ENCODE measurements at places on chromosomes 16 and 17.

DNA sequence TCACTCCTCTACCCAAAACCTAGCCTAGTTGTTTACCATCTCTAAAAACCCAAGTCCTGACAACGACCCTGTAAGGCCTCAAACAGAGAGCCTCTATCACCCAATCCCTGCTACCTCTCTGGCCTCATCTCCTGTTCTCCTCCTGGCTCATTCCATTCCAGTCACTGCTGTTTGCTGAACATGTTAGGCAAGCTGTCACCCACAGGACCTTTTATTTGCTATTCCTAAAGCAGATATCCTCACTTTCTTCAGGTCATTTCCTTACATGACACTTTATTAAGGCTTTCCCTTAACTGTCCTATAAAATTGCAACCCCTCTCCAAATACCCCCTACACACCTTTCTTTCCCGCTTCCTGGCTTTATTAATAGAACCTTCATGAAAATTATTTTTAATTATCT, 85.1 kb downstream of the KANSL1 start:
- no peak for DNase-seq

DNA sequence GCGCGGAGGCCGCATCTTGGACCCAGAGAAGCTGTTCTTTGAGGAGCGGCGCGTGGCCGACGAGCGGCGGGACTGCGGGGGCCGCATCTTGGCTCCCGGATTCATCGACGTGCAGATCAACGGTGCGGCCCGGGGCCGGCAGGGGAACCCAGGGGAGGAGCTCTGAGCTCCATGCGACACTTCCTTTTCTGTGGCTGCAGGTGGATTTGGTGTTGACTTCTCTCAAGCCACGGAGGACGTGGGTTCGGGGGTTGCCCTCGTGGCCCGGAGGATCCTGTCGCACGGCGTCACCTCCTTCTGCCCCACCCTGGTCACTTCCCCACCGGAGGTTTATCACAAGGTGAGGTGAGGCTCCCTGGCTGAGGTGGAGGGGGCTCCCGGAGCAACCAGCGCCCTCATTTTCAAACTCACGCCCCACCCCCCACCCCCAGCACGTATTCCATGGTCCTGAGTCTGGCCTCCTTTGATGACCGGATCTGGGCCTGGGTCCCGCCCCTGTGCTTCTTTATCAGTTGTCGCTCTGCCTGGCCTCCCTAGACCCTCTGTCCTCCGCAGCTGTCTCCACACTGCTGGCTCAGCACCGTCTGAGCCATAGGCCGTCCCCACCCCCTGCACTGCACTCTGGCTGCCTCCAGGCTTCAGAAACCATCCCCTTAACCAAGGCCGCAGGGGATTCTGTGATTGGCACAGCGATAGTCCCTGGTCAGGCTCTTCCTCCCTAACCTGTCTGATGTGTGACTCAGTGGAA, 787 bp downstream of the AMDHD2 start:
- DNase-seq, result no peak

GRCh38 chr16:88789594-88789993, 4.6 kb upstream of the PIEZO1 start:
- DNase-seq, result no peak

DNA sequence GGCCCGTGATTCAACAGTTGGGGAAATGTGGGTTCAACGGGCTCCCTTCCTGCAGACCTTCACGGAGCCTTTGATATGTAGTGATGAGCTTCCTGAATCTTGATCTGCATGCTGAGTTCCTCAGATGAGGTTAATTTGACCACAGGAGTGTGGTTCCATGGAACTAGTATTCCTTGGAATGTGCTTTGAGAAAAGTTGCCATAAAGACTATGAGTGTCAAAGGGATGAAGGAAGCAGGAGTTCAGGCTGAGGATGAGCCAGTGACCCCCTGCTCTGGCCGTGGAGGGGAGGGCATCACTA, 229.2 kb downstream of the MSI2 start:
- DNase-seq, result no peak

DNA sequence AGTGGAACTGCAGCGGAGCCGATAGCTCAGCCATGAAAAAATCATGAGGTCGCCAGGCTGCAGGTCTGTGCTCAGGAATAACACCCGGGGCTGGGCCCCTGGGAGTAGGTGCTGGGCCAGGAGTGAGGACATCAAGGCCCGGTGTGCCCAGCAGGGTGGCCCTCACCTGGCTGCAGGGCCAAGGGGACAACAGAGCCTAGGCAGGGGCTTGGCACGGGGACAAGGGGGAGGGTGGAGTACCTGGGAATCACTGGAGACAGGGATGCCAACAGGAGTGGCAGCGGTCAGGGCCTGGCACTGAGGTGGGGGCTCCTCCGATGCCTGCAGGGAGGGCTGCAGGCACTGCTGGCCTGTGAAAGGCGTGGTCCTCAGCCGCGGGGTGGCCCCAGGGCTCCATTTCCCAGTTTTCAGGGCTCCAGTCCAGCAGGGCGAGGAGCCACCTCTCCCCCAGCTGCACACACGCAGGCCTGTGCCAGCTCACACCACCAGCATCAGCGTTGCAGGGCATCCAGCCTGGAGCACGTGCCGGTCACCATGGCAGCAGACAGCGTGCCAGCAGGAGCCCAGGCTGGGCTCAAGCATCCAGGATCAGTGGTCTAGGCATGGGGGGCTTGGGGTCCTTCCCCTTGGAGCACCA, 4.7 kb upstream of the FSCN2 start:
- DNase-seq, result no peak

GRCh38 chr16:12971241-12971640, 69.8 kb downstream of the SHISA9 start:
- DNase-seq, result peak; percentile 57

- no peak for DNase-seq
Observed at GRCh38 chr16:11340710-11341109, 4.5 kb upstream of the RMI2 start.

DNA sequence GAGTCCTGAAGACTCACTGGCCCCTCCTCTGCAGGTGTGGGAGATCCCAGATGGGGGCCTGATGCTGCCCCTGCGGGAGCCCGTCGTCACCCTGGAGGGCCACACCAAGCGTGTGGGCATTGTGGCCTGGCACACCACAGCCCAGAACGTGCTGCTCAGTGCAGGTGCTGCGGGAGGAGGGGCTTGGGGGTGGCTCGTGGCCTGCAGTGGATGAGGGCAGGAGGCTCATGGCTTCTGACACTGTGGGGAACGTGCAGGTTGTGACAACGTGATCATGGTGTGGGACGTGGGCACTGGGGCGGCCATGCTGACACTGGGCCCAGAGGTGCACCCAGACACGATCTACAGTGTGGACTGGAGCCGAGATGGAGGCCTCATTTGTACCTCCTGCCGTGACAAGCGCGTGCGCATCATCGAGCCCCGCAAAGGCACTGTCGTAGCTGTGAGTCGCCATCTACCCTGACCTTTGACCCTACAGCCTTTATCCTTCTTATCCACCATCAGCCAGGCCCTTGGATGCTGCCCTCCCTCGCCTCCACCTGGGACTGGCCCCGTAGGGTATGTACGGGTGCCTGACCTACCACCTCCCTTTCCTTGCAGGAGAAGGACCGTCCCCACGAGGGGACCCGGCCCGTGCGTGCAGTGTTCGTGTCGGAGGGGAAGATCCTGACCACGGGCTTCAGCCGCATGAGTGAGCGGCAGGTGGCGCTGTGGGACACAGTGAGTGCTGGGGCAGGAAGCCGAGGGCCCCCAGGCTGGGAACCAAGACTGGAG, 3.6 kb downstream of the CORO1A start:
- no peak for DNase-seq

DNA sequence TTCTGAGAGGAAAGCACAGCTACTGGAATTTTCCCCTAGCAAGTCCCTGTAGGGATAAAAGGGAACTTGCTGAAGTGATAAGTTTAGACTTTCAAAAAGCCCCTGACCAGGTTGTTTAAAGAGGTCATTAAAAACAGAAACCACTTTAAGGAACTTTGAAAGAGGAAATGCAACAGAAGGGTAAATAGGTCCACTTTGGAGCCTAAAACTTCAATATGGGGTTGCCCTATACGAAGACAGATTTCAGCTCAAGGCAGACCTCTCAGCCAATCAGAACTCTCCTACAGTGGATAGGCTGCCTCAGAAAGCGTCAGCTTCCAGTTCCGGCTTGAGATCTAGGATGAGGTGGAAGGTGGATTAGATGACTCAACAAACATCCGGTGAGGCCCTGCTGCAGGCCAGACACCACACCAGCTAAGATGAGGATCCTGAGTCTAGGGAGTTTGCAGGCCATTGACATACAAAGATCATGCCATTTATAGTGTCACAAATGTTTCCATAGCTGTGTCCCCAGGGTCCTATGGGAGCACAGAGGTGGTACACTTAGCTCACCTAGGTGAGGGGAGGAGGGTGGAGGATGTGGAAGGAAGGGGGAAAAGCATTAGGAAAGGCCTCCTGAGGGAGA, 7.9 kb upstream of the MFSD6L start:
- DNase-seq, result no peak

DNA sequence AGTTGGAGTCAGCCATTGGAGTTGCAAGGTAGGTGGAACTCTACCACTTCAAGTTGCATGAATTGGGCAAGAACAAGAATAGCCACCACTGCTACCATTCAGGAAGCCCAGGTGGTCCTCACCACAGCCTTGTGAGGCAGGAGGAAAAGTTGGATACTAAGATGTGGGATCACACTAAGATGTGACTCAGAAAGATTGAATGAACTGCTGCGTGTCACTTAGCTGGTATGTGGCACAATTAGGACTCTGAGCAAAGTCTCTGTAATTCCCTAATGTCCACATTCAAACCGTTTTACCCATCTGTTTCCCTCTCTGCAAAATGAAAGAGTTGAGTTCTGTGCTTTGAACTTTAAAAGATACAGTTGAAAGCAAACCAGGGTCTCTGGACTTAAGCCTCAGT, 44.7 kb upstream of the HS3ST3A1 start:
- DNase-seq, result no peak

DNA sequence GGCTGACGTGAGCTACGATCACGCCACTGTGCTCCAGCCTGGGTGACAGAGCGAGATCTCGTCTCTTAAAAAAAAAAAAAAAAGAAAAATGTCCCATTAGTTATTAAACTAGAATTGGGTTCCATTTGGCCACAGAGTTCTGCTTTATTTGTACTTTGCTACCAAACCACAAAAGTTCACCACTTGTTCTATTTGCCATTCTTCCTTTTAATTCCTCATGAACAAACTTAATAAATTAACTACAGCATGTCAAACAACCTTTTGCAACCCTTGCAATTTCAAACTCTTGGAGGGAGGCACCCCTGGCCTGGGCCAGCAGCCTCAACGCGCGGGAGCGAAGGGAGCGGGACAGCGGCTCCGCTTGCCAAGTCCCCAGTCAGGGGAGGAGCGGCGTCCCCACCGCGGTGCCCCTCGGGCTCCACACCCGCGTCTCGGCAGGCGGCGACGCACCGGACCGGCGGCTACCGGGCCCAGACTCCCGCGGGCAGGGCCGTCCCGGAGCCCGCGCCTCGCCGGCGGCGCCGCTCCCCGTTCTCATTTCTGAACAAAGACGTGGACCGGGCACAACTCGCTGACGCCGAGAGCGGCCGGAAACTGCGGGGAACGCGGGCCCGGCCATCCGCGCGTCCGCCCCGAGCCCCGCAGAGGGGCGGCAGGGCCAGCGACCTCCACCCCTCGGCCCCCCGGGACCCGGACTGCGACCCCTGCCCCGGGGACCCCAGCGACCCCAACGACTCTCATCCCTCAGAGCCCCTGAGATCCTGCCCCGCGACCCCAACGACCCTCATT, 775 bp downstream of the CYTH1 start:
- DNase-seq, result no peak

DNA sequence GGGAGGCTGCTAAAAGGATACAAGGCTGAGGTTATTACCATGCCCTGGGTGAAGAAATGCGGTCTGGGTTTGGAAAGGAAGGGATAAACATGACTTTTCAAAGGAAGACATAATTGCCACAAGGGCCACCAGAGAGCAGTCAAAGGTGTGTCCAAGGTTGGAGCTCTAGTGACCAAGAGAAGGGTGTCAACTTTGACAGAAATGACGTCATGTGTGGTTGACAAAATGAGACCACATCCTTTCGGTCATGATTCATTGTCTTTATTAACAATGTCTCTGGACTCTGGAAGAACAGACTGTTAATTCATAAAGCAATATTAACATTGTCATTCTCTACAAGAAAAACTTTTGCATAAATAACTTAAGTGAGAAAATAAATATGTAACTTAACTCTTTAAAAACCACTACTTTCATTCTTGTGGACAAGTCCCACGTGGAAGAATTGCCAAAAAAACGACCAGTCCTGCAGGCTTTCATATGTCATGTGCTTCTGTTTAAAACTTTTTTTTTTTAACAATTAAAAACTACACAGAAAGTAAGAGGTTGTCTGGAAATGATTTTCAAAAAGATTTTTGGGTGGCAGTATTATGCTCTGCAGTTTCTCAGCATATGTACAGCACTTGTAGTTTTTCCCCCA, 5.0 kb downstream of the SOST start:
- no peak for DNase-seq

- no peak for DNase-seq
Observed at GRCh38 chr16:29994600-29995323, 655 bp downstream of the HIRIP3 start.

- no peak for DNase-seq
Observed at GRCh38 chr16:80390046-80390445, 150.7 kb upstream of the DYNLRB2 start.

DNA sequence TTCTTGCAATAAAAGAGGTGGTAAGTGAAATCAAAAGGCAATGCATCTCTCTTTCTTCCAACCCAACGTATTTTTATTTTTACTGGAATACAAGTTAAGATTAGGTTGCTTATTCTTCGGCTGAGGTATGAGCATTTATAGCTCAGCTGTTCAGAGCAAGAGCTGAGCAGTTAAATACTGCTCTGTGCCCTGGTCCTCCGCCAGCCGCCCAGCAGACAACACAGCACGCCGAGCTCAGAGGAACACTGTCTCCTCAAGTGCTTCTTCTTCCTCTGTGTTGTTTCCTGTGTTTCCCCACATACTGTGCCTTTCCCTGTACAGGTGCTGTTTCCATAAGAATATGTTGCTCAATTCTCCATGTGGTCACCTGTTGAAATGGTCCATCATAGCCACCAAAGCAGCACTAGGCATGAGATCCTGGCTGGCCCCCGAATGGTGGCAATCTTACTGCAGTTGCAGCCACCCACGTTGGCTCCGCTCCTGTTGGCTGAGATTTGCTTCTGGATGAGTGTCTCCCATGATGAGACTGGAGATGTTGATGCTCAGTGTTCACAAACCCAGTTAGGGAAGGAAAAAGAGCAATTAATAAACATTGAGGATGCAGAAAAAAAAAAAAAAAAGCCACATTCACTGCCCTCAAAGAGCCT, 515.3 kb downstream of the GRIN2A start:
- DNase-seq, result no peak

DNA sequence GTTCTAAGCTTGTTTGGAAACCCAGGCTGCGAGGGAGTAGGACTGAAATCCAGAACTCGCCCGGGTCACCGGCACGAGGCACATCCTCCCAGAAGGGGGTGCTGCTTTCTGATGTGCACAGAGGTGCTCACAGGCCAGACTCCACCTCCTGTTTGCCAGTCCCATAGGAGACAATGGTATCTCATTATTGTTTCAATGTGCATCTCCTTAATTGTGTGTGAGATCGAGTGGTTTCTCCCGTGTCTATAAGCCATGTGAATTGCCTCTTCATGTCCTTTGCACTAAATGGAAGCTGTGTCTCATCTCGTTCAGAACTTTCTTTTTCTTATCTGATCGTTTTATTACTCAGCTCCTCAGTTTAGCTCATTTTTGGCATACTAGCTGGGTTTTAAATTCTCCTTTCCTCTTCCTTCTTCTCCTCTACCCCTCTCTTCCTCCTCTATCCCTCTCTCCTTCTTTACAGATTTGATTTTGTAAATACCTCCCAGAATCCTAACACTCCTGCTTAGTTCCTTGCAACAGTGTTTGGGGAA, 32.1 kb upstream of the PRKCB start:
- no peak for DNase-seq

GRCh38 chr16:49441366-49441780, 67.8 kb downstream of the C16orf78 start:
- no peak for DNase-seq
